Activated CD4-positive, alpha-beta T cell treated with anti-CD3 and anti-CD28 coated beads, Interleukin-2, Interleukin-6, amounts not matched to agents 100 ng/mL and 50 ng/mL, durations not matched to agents 16 hours and 8 hours (primary cell): ENCODE measurements at places on chromosomes 2 and 18.

DNA sequence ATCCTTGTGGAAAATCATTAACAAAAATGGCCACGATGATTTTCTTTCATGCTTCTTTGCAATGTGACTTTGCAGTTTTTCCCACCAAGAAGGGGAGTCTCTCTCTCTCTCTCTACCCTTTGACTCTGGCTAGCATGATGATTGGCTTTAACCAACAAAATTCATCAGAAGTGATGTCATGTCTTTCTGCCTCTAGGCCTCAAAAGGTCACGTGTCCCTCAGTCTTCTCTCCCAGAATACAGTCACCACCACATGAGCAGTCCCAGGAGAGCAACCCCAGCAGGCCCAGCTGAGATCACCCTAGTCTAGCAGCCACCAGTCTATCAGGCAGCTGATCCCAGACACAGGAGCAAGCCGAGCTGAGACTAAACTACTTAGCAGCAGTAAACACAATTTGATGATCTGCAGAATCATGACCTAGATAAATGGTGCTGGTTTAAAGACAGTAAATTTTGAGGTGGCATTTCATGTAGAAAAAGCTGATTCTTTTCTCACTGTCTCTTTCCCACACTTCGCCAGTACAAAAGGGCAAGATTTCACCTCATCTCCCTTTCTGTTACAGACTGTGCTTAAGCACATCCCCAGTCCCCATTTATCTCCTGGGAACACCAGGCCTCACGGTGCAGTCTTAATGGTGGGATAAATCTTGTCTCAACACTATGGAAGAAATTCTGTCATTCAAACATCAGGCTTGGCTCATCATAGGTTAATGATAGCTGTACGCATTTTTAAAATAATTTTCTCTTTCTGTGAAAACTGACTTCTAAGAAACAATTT, 132.7 kb downstream of the SCG2 start:
- no peak for DNase-seq

GRCh38 chr18:79486356-79487182, 90.8 kb downstream of the NFATC1 start:
- no peak for DNase-seq

DNA sequence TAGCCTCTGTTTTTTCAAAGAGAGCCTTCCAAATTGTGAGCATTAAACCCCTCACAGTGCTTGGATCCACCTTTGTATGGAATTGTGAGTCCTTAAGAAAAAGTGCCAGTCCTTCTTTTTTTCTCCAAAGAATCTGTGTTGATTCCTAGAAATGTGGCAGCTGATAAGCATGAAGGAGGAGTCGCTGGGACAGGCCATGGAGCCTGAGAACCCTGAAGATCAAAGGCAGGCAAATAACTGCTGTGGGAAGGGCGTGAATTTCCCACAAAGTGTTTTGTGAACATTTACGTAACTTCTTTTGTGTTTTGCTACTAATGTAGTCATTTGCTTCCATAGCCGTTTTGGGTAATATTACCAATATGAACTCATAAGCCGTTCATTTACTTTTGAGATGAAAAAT, 27.7 kb upstream of the CHMP1B start:
- no peak for DNase-seq

GRCh38 chr2:6780765-6781274, 84.9 kb downstream of the CMPK2 start:
- DNase-seq: no peak

DNA sequence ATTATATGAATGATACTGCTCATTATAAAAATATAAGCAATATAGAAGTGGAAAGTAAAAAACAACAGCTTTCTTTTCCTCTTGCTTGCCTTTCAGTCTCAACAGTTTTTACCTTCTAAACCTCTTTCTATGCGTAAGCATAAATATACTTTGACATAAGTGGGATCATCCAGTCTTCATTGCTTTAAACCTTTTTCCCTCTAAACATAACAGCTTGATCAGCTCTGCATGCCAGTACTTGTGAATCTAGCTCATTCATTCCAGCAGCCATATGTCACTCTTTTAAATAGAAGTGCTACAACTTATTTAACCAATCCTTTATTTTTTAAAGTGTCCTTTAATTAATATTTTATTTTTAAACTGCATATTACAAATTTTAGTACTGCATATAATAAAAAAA, 88.1 kb downstream of the TTC27 start:
- no peak for DNase-seq

DNA sequence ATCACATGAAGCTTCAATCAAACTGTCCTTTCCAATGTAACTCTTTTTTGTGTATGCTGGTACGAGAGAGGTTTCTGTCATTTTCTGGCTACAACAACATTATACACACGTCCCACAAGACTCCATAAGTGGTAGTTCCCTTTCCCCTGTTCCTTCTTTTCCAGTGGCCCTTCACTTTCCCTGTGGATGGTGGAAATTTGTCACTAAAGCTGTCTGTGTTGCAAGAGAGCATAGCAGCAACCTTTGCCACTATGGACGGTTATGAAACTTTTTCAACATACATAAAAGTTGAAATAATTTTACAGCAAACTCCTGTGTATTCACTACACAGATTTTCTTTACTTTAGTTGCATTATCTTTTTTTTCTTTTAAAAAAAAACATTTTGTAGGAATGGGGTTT, 18.7 kb downstream of the DBI start:
- DNase-seq: no peak

DNA sequence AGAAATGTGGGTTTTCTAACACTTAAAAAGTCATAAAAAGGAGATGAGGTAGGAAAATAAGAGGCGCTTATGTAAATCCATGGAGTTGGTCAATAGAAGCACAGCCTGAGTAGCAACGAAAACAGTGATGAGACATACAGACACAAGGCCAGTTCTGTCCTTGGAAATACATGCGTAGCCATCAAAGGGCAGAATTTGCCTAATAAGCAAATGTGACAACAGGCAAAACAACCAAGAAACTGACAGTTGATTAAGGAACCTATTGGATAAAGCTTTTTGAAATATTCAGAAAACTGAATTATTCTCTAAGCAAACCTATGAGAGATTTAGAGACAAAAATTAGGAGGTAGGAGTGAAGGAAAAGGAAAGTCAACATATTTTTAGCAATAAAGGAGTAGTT, 586.3 kb downstream of the PLCL1 start:
- DNase-seq: no peak

GRCh38 chr2:184444217-184444616, 154.1 kb upstream of the ZNF804A start:
- DNase-seq: no peak

DNA sequence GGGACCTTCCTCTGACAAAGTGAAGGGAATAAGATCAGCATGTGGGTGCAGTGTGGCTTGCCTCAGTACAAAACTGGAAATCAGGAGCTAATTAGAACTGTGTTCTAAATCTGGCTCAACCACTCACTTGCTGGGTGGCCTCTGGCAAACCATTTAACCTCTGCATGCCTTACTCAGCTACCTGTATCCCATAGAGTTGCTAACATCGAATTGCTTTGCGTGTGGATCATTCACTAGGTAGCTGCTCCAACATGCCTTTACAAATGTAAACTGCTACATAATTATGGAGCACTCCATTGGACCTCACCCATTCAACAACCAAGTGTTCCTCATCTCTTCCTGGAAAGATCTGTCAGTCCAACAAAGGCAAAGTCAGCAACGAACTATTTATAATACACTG, 19.0 kb downstream of the PLEKHM3 start:
- no peak for DNase-seq

GRCh38 chr2:38754506-38754905, 3.3 kb upstream of the SRSF7 start:
- DNase-seq: no peak

DNA sequence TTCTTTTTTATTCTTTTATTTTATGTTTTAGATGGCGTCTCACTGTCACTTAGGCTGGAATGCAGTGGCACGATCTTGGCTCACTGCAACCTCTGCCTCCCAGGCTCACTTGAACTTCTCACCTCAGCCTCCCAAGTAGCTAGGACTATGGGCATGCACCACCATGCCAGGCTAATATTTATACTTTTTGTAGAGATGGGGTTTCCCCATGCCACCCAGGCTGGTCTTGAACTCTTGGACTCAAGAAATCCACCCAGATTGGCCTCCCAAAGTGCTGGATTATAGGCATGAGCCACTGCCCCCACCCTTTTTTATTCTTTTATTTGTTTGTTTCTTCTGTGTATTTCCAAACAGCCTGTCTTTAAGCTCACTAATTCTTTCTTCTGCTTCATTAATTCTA, 306.7 kb upstream of the THUMPD2 start:
- DNase-seq: no peak

DNA sequence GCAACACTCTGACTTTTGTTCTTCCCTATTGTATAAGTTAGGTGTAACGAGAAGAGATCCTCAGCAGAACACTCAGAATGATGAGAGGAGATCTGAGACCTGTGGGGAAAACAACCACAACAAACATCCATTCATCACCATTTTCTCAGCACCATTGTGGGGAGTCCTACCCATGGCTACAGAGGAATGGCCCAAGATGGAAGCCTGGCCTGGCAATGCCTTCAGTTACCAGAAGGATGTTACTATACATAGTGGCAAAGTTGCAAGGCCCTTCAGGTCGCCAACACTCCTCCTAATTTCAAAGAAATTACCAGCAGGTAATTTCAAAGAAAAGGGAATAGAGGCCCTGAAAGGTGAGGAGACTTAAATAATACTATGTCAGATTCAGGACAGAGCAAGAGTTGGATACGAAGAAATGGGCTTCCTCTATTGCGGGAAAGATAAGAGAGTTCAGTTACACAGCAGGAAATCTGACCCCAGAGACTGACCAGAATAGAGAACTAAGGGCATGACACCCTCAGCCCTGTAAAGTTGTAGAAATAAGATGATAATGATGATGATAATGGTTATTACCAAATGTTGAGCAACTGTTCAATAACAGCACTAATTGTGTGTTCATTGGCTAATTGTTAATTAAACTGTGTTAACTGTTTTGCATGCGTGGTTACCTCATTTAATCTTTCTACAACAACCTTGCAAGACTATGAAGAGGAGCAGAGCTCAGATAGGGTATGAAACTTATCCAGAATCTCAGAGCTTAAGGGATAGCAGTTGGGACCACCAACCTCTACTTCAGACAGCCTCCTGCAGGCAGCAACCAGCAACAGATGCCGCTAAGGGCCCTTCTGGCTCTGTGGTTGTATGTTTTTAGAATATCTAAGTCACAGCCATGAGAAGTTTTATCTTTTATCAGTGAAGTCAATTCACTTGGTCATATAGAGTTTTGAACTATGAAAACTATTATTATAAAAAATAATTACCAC, 37.5 kb downstream of the DHRS9 start:
- no peak for DNase-seq

- no peak for DNase-seq
These were observed 32.3 kb downstream of the KLF7 start for GRCh38 chr2:207133458-207133819.

- no peak for DNase-seq
These were observed 49.5 kb downstream of the TGIF1 start for GRCh38 chr18:3499501-3499900.

DNA sequence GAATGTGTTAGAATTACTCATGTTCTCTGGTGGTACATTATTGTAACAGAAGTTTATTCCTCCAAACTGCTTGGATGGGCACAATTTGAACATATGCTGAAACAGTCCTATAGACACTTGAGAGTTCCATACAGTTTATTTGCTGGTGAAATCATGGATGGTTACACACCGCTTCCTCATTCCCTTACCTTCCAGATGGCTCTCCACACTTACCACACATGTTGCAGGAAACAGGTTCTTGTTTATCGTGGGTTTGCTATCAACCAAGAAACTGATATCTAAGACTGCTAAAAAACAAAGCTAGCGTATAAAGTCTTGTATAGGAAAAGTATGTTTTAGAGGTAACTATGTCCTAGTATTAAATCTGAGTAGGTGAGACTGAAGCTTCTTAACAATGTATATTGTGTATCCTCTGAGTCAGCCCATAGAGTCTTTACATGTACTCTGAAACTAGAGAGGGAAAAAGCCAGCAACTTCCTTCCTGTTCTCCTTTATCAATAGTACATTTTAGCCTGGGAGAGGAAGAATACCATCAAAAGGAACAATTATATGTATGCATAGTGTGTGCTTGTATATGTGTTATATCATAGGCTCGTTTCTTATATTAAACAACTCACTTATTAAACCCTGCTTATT, 313.1 kb downstream of the PLCL1 start:
- no peak for DNase-seq

DNA sequence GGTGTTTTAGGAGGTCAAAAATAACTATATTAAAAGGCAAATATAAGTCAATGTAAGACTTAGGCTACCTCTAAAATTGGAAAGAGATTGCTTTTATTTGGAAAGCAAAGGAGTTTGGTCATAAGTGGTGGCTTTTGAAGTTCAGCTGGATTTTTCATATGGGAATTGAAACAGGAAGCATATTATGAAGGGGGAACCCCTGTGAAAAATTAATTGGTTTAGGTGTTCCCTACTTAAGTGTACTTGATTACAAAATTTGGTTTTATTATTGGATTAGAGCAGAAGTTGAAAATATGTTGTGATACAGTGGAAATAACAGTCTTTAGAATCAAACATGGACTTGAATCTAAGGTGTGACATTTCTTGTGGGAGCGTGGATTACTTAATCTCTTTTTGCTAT, 121.4 kb upstream of the TTC27 start:
- no peak for DNase-seq

DNA sequence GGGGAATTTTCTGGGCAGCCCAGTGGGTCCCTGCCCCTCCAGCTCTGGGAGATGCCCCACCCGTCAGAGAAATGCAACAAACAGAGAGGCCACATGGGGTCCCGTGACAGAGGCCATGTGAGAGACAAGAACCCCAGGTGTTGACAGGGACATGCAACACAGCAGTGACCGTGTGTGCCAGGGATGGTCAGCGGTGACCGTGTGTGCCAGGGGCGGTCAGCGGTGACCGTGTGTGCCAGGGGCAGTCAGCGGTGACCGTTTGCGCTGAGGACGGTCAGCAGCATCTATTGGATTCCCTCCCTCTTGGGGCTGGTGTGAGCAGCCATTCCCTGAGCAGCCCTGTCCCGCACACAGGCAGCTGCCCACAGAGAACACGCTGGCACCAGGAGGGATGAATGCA, 146.6 kb upstream of the OTOS start:
- DNase-seq: no peak

GRCh38 chr2:122639711-122640110, 884.3 kb downstream of the TSN start:
- DNase-seq: no peak

GRCh38 chr2:240424341-240425235, 10.9 kb upstream of the GPC1 start:
- DNase-seq: no peak

DNA sequence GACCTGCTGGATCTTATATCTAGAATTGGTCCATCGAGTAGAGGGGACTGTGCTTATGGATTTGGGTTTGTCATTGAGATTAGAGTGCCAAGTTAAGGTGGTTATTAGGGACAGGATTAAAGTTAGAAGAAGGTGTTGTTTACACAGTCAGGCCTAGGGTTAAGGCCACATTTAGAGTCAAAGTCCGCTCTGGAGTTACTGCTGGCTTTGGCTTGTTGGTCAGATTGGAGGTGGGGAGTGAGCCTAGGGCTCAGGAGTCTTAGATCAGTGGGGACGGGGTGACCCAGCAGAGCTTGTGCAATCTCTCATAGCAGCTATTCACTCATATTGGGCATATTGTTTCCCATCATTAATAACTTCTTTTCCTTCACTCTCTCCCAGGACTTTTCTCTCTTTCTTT, 13.5 kb upstream of the EPAS1 start:
- no peak for DNase-seq

GRCh38 chr2:54247115-54247514, 8.9 kb downstream of the TSPYL6 start:
- DNase-seq: no peak
